ENCODE measurements at places on chromosomes 1 and 21. TPM values are rescaled to one million over a fixed set of nuclear protein-coding genes. Genes with fewer than 3 reads are reported as not detected.

The LRRC7 gene
- total RNA-seq, result 3.4 TPM

The CNR2 gene
- not detected for total RNA-seq

The RCOR3 gene
- total RNA-seq, result 40.5 TPM

- no peak for DNase-seq
These were observed 278.0 kb downstream of the HLX start for GRCh38 chr1:221157026-221157761.

DNA sequence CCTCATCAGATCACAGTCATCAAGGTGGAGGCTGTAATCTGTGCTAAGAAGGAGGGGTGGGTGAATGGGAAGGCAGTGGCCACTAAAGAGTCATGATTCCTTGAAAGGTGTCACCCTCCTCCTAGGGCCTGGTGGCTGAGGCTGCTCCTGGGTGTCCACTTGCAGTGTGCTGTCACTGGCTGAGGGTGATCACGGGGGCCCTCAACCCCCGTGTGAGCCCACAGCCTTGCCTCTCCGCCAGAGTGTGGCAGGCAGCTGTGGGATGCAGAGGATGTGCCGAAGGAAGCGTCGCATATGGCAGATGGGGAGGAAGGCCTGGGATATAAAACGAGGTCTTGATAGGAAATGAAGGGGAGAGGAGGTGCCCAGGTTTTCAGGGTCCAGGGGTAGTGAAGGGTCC is 476.5 kb downstream of the PTPRU start:
- DNase-seq, result no peak

GRCh38 chr1:13702425-13703127 is 2.6 kb downstream of the PRDM2 start:
- DNase-seq, result no peak

- DNase-seq, result no peak
These were observed 715.5 kb downstream of the NCAM2 start for GRCh38 chr21:21713651-21714180.

DNA sequence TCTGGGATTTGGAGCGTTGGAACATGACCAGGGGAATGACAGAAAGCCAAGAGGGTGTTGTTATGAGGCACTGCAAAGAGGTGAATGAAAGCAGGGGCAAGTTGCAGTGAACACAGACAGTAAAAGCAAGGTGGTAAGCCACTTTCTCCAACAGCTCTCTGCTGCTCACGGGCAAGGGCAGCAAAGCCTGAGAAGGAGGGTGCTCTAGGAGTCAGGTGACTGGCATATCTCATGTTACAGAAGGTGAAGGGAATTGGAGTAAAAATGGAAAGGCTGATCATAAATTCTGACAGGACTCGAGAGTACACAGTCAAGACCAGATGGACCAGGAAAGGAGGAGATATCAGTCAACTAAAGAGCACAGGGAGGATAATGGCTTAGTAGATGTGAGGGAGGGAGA is 14.5 kb downstream of the VAV3 start:
- DNase-seq, result no peak

DNA sequence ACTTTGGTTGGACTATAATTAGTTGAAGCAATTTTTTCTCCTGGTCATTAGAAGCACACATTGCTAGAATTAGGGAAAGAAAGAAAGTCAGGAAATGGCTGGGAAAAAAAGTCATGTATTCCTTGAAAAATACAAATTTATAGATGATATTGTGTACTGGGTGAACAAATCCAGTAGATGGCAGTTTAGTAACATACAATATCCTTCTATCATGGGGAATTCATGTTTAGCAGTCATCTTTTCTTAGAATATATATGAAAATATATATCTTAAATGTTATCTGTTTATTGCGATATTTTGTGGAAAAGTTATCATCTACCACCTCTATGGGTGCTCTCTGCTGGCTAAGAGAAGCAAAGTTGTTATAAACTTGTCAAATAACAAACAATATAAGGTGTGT is 13.1 kb upstream of the ZRANB2 start:
- no peak for DNase-seq

DNA sequence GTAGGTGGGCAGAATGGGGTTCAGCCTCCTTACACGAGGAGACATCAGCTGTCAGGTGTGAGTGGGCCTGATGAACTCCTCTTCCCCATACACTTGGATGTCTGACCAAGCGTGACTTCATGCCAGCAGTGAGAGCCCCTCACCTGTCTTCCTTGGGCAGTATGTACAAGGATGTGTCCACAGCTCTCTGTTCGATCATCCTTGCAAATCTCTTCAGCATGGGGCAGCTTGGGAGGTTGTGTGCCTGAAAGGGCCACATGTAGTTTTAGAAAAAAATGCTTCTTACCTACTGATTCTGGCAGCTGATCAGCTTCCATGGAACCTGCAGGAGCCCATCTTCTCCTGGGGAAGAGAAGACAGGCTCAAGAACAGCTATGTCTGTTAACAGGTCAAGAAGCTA is 18.0 kb downstream of the ACP6 start:
- no peak for DNase-seq

Data from right cardiac atrium (tissue), 5 donors.